ENCODE measurements at places on chromosomes 2 and 18.

DNA sequence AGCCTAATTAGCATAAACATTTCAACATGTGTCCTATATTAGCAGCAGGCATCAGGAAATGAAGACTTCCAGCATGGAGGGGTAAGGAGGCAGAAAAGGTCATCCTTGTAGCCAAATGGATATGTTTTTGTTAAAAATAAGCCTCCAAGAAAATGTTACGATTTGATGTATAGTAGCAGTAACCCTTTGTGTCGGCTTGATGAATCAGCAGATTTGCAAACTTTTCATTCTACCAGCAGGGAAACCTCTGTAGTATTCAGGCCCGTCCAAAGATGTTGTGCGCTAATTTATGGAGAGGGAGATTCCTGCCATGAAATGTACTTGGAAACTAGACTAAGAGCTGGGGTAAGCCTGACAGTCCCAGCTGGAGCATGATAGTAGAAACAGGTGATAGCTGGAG lies 780.8 kb upstream of the KLHL29 start:
- DNase-seq, result no peak

- no peak for DNase-seq
Observed at GRCh38 chr18:65477455-65477854, 273.4 kb upstream of the CDH7 start.

DNA sequence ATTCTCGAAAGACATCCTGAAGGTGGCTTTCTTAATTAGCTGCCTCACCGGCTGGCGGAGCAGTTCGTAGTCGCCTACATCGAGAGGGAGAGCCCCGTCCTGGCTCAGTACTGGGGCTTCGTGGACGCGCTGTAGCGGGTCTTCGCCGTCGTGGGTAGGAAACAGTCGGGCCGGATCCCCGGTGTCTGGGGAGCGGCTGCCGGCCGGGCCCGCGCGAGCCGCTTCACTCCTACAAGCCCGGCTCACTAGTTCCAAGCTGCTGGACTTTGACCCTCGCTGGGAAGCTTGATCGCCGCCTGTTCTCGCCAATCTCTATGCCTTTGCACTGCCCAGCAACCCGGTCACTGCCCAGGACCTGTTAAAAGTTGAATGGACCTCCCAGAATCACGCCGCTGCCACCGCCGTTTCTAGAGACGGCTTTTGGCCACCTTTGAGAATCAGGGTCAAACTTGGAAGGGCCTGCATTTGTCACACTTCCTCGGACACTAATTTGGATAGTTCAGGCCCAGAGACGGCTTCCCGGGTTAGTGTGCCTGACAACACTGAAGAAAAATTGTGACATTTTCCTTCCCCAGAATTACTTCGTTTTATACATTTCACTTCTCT lies 41.4 kb upstream of the AKAIN1 start:
- DNase-seq, result peak; percentile 30

DNA sequence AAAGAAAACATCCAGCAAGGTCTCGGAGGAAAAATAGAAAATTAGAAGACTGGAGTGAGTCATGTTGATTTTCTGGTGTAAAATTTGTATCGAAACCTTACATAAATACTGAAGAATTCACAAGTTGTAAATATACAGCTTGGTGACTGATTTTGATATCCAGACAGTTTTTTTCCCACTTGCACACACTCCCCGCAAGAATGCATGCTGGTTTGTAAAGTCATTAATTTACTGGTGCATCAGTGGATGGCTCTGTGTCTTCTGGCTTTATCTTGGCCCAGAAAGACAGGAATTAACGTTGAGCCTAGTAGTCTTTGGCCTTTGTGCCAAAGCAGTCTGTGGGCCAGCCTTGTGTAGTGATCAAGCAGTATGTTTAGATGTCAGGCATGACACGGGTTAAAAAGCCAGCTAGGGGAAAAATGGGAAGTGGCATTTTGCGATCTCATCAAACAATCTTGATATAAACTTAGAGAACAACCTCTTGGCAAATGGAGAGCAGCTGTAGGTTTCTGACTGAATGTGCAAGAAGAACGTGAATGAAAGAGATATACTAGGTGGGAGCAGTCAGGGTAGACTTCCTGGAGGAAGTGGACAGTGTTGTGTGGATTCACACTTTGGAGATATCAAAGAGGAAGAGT lies 22.7 kb upstream of the CASP8 start:
- no peak for DNase-seq

- DNase-seq, result no peak
Observed at GRCh38 chr18:8559612-8560186, 49.5 kb upstream of the RAB12 start.

DNA sequence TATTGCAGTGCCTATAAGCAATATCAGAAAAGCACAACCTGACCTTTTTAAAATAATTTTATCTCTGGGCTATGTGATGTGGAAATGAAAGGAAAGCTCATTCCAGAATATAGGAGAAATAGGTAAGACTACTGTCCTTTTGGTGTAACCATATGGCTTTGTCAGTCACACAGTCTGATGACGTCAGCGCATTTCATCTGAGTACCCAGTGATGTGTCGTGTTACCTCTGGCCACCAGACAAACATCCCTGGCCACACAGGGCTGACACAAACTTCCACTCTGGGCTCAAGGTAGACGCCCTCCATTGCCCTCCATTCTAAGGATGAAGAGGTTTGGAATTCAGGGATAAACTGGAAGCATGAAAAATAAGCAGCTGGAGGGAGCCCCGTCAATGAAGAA lies 506.7 kb downstream of the CMPK2 start:
- DNase-seq, result no peak

DNA sequence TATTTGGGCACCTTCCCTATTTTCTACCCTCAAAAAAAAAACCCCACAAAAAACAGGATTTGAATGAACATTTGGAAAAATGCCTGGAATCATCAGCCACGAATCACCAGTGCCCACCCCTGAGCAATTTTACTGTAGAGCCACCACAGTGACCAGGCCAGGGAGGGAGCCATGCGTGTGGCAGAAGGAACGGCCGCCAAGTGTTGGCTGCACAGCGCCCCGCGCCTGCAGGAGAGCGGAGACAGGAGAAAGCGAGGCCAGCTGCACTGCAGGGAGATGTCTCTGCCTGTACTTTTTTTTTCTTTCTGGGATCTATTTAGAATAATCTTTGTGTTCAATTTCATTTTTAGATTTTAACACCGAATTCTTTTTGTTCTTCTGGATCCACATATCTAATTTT lies 269.3 kb upstream of the RAB12 start:
- DNase-seq, result no peak

GRCh38 chr2:29397039-29397438 lies 281.8 kb downstream of the CLIP4 start:
- DNase-seq, result no peak

GRCh38 chr2:19287324-19287723 lies 71.1 kb downstream of the OSR1 start:
- DNase-seq, result no peak

GRCh38 chr18:48314690-48315089 lies 94.5 kb downstream of the ZBTB7C start:
- DNase-seq, result no peak

GRCh38 chr18:8426401-8426800 lies 182.8 kb upstream of the RAB12 start:
- DNase-seq, result peak; percentile 1

DNA sequence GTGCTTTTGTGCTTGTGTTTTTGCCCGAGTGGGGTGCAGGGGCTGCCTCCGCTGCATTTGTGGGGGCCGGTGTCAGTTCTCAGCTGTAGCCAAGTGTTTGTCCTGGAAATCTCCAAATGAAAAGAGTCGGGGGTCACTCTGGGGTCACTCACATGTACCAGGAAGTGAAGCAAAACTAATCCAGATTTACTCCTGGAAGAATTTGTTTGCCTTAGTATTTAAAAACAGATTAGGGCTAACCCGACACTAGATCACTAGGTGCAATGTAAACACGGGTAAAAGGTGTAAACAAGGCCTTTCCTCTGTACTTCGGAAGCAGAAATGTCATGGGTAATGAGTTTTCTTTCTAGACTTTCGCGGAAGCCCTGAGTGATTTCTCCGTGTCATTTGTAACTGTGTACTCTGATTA lies 50.3 kb downstream of the GBX2 start:
- DNase-seq, result no peak

GRCh38 chr2:135093670-135094330 lies 41.7 kb downstream of the RAB3GAP1 start:
- DNase-seq, result no peak

DNA sequence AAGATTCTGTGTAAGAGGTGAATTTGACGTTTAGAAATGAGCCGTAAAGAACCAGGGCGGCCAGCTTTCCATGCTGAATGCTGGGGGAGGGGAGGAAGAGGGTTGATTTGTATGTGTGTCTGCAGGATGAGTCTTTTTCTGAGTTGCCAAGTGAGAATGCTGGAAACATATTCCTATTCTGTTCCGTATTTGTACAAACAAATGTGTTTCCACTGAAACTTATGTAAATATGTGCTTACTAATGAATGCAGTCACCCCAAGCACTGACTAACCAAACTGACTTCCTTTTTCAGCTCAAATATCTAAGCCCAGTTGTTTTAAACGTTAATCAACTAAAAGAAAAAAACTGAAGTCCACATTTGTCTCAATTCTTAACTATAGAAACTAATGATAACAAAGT lies 74.9 kb upstream of the APCDD1 start:
- no peak for DNase-seq

- DNase-seq, result no peak
Observed at GRCh38 chr2:69221512-69221911, 165.5 kb downstream of the GFPT1 start.
